ENCODE measurements at places on chromosomes 3 and 15. TPM values are rescaled to one million over a fixed set of nuclear protein-coding genes. Genes with fewer than 3 reads are reported as not detected.
A peak's percentile ranks its signal among the peaks of the same experiment; 100 is the strongest.

DNA sequence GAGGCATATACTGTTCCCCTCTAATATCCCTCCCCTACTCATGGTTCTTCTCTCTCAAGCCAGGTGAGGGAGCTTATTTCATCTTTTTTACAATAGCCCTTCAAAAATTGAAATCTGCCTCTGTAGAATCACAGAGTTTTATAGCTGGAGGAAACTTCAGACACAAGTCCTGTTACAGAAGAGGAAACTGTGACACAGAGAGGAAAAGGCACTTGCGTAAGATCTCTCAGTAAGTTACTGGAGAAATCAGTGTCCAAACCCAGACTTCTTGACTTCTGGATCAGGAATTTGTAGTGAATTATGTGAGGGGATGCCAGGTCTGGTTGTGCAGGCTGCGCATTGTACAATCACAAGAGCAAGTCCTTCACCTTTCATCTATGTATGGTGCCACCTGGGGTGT, 4.6 kb downstream of the FGD5 start:
- DNase-seq: no peak
- peaks cover 5% of the 10 kb centered on the region for H3K4me1 ChIP-seq
- H3K27me3 ChIP-seq: no peaks in the 10 kb centered on the region
- no peak overlapping the region for H3K27ac ChIP-seq
- H3K36me3 ChIP-seq: peaks cover 8% of the 10 kb centered on the region

DNA sequence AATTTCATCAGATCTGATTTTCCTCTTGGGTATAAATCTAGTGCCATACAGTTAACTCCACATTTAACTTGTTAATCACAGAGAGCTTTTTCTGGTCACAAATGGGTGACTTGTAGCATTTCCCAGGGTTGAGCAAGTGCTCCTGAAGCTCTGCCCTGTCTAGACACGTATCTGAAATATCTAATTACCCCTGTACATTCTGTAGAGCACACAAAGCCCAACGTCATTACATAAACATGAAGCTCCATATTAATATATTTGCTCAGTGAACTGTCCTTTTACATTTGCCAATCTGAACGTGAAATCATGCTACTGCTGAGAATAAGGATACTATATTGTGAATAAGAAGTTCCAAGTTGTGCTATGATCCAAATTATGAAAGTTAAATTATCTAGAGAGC, 49.0 kb downstream of the THBS1 start:
- no peaks in the 10 kb centered on the region for H3K27me3 ChIP-seq
- no peak overlapping the region for H3K4me3 ChIP-seq
- no peak overlapping the region for H3K27ac ChIP-seq
- H3K36me3 ChIP-seq: no peaks in the 10 kb centered on the region
- no peak for DNase-seq

GRCh38 chr3:168489301-168489700, 393.6 kb upstream of the GOLIM4 start:
- H3K27me3 ChIP-seq: no peaks in the 10 kb centered on the region
- H3K36me3 ChIP-seq: no peaks in the 10 kb centered on the region
- H3K4me1 ChIP-seq: no peaks in the 10 kb centered on the region
- no peak overlapping the region for H3K27ac ChIP-seq
- no peak for DNase-seq
- H3K4me3 ChIP-seq: no peak overlapping the region

DNA sequence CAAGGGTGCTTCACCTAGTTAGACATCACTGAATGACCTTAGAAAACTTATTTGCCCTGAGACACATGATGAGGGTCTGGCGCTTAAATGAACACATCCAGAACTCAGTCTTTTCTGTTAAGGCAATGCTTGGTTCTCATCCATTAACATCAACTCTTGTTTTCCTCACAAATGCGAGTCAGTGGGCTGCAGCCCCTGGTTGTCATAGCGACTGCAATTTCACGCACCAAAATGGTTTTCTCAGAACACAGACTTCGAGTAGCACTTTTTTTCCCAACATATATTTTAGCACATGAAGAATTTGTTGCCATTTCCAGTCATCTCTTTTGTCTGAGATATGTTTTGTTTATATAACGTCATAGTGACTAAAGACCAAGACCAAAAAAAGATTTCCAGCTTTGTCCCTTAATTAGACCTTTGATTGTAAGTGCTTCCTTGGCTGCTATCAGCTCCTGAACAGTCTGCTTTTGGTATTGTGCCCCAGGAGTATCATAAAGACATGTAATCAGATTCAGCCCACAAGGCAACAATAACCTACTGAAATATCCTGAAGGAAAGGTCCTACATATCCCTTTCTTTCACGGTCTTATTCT, 68.5 kb downstream of the GPR176 start:
- no peak overlapping the region for H3K27ac ChIP-seq
- no peak for DNase-seq

- H3K27ac ChIP-seq: peak overlapping the region; percentile 6
- no peaks in the 10 kb centered on the region for H3K27me3 ChIP-seq
- no peak for DNase-seq
Measured at GRCh38 chr15:48671103-48672022, 25.9 kb upstream of the FBN1 start.

Gene RFX7
- 15.5 TPM for total RNA-seq

DNA sequence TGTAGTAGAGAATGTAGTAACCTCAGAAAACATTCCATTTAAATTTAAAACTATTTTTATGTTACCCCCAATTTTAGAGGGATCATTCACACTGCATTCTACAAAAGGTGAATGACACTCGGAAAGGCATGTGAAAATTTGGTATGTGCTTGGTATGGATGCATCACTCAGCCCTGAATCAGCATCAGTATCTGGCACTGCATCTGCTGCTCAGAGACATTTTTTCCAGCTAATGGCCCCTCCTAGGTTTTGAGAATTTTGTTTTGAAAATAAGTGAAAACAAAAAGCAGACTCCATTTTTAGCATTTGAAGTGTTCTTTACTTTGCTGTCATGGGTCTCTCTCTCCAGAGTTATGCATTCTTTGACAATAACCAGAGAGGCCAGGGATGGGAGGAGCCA, 15.6 kb upstream of the WWTR1 start:
- H3K27ac ChIP-seq: no peak overlapping the region
- H3K27me3 ChIP-seq: no peaks in the 10 kb centered on the region
- H3K4me1 ChIP-seq: no peaks in the 10 kb centered on the region
- no peak for DNase-seq
- no peak overlapping the region for H3K4me3 ChIP-seq
- no peaks in the 10 kb centered on the region for H3K36me3 ChIP-seq

Gene DUT
- 84.5 TPM for total RNA-seq

Gene KLHDC8B
- total RNA-seq: 43.7 TPM

DNA sequence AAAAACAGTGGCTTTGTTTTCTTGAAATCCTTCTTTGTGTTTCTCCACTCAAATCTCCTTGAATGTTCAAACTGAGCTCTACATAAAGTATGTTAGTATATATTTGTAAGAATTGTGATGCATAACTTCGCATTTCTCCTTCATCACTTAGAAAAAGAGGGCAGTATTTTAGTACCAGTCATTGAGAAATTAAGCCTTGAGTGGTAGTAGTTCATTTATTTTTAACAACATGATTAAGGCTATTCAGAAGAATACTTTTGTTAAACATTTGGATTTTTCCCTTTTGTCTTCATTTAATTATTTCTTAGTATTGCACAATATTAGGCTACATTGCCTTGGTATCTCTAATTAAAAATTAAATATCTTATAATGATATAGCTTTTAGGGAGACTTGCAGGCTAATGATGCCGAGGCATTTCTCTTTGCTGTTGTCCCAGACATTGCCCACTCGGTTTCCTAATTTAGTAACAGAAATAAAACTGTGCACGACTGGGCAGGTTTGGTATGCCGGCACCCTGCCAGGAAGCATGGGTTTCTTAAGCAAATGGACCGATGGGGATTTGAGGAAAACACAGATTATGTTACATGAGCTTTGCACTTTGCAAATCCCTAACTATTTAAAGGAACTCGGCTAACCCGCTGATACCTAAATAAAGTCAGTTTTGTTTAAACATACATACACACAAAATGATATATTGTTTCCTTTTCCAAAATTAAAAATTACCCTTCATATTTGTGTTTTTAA, 54.7 kb downstream of the LRRC28 start:
- H3K4me3 ChIP-seq: no peak overlapping the region
- DNase-seq: no peak
- H3K27ac ChIP-seq: no peak overlapping the region
- H3K27me3 ChIP-seq: no peaks in the 10 kb centered on the region
- H3K36me3 ChIP-seq: no peaks in the 10 kb centered on the region
- H3K4me1 ChIP-seq: peaks cover 13% of the 10 kb centered on the region

DNA sequence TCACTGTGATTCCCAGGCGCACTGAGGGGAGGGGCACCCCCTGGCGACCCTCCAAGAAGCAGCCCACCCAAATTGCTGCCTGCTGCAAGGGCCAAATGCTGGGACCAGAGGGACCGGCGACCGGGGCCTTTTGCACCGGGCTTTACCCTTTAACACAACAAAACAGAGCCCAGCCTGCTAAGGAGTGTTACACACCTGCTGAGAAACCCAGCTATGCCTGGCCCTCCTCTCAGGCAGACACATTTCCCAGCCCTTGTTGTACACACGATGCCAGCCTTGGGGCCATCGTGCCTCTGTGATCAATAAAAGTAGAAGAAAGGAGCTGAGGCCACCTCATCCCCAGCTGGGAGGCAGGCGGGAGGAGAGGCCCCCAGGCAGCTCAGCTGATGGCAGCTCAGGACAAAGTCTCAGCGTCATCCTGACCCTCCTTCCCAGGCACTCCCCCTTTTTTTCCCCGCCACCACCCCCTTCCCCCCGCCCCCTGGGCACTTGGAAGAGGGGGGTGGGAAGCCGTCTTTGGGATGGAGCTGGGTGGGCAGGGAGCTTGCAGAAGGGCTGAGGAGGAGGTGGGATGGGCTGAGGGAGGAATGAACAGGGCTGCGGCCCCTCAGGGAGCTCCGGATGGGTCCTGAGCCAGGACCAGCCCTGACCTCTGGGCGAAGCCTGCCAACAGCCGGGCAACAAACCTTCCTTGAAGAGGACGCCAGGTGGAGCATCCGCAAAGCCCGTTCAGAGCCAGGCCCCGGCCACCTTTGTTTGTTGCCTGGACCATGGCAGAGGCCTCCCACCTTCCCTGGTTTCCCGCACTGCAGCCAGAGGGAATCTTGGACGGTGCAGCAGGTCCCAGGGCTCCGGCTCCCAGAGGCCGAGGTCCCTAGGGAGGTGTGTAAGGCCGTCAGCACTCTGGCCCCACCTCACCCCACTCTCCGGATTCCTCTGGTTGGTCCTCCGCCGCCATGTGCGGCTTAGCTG, 45.9 kb upstream of the SEC61A1 start:
- H3K27me3 ChIP-seq: no peaks in the 10 kb centered on the region
- H3K36me3 ChIP-seq: no peaks in the 10 kb centered on the region
- H3K27ac ChIP-seq: no peak overlapping the region
- no peak for DNase-seq
- no peak overlapping the region for H3K4me3 ChIP-seq
- H3K4me1 ChIP-seq: peaks cover 16% of the 10 kb centered on the region

Gene RTP1
- total RNA-seq: not detected

DNA sequence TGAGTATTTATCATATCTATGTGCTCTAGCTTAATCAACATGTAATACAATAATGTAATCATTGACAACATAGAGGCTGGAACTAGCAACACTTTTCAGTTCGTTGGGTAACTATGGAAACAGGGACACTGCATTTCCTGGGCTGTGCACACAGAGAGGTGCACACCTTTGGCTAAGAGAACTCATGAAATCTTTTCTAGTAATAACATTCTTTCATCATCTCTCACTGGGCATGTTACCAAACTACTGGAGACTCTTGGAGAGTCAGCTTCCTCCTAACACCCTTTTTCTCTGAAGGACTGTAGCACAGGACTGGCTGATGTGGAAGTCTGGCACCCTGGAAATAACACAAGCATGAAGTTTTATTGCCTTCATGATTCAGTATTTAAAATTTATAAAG, 135.6 kb downstream of the KCNMB2 start:
- DNase-seq: no peak
- no peak overlapping the region for H3K4me3 ChIP-seq
- no peak overlapping the region for H3K27ac ChIP-seq
- H3K27me3 ChIP-seq: no peaks in the 10 kb centered on the region
- no peaks in the 10 kb centered on the region for H3K4me1 ChIP-seq
- H3K36me3 ChIP-seq: no peaks in the 10 kb centered on the region

Gene SMAD6
- 28.5 TPM for total RNA-seq

DNA sequence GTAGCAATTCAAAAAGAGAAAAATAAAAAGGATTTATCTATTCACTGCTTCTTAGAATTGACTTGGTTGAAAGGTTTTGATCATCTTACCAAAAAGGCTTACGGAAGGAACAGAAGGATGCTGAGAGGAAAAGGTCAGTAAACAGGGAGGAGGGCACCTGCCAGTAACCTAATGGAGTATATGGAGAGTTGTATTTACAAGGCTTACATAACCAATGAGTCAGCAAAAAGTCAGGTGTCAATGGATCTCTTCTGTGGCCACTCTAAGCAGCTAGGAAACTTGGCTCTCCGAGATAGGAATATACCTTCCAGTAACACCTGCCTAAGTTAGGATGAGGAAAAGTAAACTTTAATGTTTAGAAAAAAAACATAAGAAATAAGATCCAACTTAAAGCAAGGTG, 80.5 kb upstream of the PLXND1 start:
- no peak overlapping the region for H3K4me3 ChIP-seq
- H3K4me1 ChIP-seq: peaks cover 16% of the 10 kb centered on the region
- H3K36me3 ChIP-seq: no peaks in the 10 kb centered on the region

Gene CMTM7
- total RNA-seq: 11.0 TPM

GRCh38 chr15:60251300-60252070, 146.3 kb downstream of the ANXA2 start:
- DNase-seq: no peak
- no peak overlapping the region for H3K27ac ChIP-seq
- no peaks in the 10 kb centered on the region for H3K36me3 ChIP-seq
- no peaks in the 10 kb centered on the region for H3K4me1 ChIP-seq
- H3K4me3 ChIP-seq: no peak overlapping the region
- H3K27me3 ChIP-seq: no peaks in the 10 kb centered on the region

- H3K27ac ChIP-seq: no peak overlapping the region
- no peak for DNase-seq
- H3K4me3 ChIP-seq: no peak overlapping the region
- peaks cover 6% of the 10 kb centered on the region for H3K4me1 ChIP-seq
- H3K27me3 ChIP-seq: no peaks in the 10 kb centered on the region
Measured at GRCh38 chr3:27356976-27357375, 12.2 kb downstream of the NEK10 start.

GRCh38 chr3:182710557-182711157, 82.6 kb upstream of the ATP11B start:
- H3K4me1 ChIP-seq: no peaks in the 10 kb centered on the region
- no peak overlapping the region for H3K27ac ChIP-seq
- no peak for DNase-seq
- no peaks in the 10 kb centered on the region for H3K36me3 ChIP-seq

All from vagina (tissue), 2 donors.